Brain pericyte (primary cell): ENCODE measurements at places on chromosomes 13 and 19.

DNA sequence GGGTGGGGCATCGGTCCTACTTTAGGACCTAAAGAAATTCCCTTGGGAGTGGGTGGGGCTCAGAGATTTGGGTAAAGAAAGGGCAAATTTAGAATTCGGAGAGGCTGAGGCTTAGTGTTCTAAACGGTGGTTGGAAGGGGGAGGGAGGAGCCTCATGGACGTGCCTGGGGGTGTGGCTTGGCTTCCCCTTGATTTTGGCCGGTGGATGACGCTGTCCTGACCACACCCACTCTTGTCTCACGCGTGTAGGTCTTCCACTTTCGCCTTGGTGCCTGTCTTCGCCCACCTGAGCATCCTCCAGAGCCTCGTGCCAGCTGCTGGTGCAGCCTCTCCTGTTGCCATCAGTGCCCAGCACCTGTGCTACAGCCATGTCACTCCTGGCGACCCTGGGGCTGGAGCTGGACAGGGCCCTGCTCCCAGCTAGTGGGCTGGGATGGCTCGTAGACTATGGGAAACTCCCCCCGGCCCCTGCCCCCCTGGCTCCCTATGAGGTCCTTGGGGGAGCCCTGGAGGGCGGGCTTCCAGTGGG lies 1.2 kb upstream of the NUP62 start:
- no peak for DNase-seq

DNA sequence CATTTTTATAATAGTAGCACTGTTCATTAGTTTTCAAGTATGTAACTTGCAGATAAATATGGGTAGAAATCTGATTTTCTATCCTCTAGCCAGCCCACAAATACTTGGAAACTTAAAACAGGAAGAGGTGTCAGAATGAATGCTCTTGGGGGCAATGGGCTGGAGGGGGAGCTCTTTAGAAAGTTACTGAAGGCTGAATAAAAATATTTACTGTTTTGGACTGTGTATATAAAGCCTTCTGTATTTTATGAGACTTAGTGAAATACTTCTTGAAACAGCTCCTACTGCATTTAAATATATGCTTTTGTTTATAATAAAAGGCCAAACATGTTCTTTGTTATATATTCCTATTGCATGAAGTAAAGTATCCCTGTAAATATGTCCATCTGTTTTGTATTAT lies 138.8 kb downstream of the RGCC start:
- DNase-seq: no peak

GRCh38 chr13:52034616-52035226 lies 10.2 kb downstream of the UTP14C start:
- no peak for DNase-seq

GRCh38 chr13:65461590-65461989 lies 1768.5 kb downstream of the PCDH9 start:
- DNase-seq: peak; percentile 87

DNA sequence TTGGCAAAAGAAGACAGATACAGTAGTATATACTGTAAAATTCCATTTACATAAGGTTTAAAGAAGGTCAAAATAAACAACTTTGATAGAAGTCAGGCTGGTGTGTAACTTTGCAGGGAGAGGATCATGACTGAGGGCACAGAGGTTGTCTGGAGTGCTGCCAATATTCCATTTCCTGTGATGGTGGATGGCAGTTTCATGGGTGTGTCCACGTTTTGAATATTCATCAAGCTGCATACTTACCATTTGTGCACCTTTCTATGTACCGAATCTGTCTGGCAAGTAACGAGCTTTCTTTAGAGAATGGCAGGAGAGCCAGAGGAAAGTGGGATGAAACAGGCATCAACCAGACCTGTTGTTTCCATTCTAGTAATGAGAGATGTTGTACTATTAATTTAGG lies 420.5 kb upstream of the HTR2A start:
- no peak for DNase-seq

GRCh38 chr13:59715611-59716010 lies 448.1 kb downstream of the DIAPH3 start:
- DNase-seq: no peak

- DNase-seq: no peak
Measured at GRCh38 chr19:44636439-44637389, 7.0 kb upstream of the PVR start.

DNA sequence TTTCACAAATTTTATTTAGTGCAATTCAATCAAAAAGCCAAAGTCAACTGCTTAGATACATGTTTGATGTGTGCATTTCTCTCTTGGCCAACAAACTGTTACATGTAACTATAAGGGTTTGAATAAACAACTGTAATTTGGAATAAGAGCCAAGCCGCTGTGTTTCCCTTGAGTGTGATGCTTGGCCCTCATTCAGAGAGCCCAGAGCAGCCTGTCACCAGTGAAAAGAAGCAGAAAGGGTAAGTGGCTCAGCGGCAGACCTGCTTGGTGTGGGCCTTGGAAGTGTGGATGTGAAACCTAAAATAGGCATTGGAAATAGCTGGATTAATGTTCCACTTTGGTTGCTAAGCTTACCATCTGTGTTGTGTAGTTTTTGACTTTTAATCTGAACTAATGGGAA lies 924.6 kb downstream of the OLFM4 start:
- DNase-seq: no peak

DNA sequence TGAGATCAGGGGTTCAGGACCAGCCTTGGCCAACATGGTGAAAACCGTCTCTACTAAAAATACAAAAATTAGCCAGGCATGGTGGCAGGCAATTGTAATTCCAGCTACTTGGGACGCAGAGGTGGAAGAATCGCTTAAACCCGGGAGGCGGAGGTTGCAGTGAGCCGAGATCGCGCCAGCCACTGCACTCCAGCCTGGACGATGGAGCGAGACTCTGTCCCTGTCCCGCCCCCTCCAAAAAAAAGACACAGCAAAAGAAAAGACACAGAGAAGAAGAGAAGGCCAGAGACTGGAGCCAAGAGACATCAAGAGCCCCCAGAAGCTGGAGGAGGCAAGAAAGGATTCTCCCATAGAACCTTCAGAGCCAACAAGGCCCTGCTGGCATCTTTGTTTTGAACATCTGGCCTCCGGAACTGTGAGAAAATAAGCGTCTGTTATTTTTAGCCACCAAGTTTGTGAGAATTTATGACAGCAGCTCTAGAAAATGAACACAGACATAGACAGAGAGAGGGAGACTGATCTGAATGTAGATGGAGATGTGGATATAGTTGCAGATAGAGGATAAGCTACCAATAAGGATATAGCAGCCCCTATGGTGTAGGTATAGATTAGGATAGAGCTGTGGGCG lies 25.7 kb upstream of the PNMA8B start:
- DNase-seq: no peak

- DNase-seq: peak; percentile 22
Measured at GRCh38 chr13:41061914-41062837, 867 bp downstream of the WBP4 start.

DNA sequence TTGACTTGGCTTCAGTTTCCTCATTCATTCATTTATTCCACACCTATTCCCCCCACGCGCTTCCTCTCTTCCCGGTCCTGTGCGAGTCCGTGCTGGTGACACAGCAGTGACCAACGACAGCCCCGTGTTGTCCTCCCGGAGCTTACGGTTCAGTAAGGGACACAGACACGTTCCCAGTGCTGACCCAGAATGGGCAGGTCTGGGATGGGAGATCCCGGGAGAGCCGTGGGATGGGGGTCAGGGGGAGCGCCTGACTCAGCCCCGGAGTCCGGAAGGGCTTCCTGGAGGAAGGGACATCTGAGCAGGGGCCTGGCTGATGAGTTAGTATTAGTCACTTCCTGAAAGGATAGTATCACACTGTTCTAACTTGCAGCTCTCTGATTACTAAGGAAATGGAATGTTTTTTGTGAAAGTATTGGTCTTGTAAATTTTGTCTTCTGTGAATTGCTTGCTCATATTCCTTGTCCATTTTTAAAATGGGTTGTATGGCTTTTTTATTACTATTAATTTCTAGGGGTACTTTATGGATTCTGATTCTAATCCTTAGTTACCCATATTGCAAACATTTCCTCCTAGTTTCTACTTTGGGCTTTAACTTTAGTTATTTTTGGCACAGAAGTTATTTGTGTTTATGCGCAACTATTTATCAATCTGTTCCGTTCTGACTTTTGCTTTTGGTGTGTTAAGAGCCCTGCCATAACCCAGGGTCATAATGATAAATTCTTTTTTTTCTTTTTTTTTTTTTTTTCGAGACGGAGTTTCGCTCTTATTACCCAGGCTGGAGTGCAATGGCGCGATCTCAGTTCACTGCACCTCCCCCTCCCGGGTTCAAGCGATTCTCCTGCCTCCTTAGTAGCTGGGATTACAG lies 708 bp upstream of the ERCC1 start:
- no peak for DNase-seq

DNA sequence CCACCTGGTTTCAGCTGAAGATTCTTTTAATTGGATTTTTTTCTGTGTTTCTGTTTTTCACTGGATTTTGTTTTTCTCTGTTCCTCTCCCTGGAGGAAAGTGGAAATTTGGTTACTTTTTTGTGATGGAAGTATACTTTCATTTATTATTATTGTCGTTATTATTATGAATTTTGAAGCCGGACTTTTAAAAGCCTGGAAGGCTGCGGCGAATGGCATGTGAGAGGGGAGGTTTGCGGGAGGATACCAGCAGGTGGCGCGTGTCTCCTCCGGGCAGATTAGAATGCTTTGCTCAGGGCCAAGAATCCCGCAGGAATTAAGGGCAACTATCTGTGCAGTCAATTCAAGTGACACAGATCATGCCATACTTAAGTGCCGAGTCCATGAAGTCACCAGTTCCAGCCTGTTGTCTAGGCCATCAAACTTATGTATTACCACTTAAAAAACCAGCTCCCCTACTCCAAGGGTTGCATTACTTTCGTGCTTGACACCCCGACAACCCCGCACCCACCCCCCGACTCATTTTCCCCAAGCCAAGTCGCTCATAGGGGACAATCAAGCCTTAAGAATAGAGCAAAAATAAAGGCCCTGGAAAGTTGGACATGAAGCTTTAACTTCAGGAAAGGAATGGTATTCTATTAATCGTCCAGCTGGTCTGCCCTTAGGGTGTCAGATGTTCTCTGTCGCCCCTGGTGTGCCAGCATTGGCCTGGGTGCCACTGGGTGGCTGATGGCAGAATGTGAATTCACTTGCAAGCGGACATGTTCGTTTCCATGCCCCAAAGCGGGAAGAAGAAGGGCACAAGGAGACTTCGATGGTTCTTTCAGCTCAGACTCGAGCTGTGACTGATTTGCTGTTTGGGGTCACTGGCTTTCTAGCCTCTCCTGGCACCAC lies 1.3 kb upstream of the LRCH1 start:
- DNase-seq: no peak

- no peak for DNase-seq
Measured at GRCh38 chr19:45049073-45049736, 10.4 kb downstream of the CLASRP start.

DNA sequence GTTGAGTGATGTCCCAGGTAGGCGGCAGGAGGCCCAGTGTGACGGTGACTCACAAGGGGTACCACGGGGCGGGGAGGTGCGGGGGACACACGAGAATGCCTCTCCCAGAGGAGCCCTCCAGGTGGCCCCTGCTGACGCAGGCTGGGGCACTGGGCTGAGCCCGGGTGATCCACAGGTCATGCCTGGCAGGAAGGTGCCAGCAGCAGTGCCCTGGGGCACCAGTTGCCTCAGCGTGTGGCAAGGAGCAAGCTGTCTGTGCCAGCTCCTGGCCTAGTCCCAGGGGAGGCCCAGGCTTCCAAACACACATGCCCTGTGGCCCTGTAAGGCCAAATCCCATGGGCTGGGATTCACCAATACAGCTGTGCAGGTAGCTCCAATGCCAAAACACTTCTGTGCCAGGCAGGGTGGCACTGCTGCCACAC lies 28.0 kb downstream of the AKT2 start:
- no peak for DNase-seq

DNA sequence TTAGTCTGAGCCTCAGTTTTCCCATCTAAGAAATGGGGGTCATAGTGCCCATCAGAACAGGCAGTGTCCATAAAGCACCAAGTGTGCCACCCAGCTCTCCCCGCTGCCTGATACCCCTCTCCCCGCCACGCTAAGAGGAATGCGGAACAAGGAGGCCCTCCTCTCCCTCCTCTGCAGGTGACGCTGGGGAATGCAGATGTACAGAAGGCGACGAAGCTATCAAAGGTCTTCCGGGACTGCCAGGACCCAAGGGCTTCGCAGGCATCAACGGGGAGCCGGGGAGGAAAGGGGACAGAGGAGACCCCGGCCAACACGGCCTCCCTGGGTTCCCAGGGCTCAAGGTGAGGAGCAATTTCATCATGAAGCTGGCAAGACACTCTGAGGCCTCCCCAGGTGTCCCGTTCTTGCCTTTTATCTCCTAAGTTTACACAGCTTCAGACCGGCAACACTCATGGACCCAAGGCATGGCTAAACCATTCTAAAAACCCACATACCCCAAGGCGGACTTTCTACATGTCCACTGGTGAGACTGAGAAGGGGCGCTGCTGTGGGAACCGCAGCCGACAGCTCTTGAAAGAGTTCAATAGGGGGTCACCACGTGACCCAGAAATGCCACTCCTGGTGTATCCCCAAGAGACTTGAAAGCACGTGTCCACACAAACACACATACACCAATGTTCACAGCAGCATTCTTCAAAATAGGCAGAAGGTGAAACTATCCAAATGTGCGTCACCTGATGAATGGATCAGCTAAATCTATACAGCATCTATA lies 102.7 kb downstream of the RAB20 start:
- DNase-seq: no peak

DNA sequence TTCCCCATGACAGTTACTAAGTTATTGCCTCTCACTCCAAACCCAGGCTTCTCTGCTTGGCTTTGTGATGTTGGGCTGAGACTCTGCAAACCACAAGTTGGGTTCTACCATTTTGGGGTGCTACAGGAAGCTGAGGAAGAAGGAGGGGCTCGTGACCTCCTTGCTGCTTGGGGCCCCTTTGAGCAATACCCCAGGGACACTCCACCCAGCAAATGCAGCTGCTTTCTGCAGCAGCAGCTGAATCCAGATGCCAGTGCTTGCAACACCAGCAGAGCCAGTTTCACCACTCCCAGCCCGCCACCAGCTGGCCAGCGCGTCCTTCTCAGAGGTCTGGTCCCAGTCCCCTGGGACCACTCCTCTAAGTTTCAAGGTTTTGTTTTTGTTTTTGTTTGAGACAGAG lies 22.0 kb upstream of the UBAC2 start:
- DNase-seq: no peak
